ENCODE measurements at places on chromosomes 4 and X.

DNA sequence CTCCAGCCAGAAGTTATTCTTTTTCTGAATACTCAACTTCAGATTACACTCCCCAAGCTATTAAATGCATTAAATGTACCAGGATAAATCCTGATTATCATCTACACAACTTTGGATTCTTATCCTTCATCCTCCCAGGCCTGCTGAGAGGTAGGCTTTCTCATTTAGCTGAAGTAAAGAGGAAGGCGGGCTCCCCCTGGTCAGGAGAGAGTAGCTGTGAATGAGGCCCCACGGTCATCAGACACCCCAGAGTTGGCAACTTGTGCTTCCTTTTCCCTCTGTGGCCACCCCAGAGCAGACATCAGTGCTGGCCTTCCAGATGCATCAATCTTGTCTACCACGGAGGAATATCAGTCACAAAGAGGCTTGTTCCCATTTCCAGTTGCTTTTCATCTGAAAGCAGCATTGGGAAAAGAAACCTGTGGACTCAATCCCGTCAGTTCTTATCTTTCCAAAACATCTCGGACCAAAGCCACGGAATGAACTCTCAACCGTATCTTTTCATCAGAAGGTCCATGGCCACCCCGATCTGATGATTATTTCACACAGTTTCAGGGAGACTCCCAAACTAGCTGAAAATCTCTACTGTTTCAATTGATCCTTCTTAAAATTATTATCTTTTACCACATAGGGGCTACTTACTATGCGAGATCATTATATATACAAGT lies 79.2 kb downstream of the FBXO8 start:
- DNase-seq = no peak

- DNase-seq = no peak
Observed at GRCh38 chr4:4721636-4722035, 137.8 kb upstream of the MSX1 start.

DNA sequence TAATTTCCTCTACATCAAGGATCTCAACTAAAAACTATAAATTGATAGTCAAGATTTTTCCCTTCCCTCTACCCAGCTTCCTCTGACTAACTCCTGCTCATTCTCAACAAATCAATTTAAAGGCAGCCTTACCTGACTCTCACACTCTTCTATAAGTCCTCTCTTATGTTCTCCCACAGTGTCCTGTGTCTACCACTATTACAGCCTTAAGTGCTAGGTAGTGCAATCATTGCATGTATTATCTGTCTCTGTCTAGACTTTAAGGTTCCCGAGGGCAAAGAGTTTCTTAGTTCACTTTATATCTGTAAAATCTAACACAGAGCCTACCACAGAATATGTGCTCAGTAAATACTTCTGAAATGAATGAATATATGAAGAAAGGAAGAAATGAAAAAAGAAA lies 123.7 kb downstream of the BTC start:
- no peak for DNase-seq

DNA sequence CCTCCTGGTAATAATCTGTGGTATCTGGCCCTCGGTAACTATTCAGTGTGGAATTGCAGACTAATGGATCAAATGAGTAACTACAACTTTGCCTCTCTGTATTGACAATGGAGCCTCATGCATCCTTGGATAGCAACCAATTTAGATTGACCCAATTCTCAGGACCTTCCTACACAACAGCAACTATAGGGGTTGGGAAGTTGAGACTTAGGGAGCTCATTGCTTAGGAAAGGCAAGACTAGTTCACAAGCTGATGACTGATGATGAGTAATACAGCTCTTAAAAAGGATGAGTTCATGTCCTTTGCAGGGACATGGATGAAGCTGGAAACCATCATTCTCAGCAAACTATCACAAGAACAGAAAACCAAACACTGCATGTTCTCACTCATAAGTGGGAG lies 47.5 kb upstream of the KLHL13 start:
- no peak for DNase-seq

- DNase-seq = no peak
Observed at GRCh38 chr4:101711590-101712260, 78.8 kb upstream of the BANK1 start.

GRCh38 chrX:43717161-43717560 lies 61.1 kb downstream of the MAOA start:
- DNase-seq = no peak

DNA sequence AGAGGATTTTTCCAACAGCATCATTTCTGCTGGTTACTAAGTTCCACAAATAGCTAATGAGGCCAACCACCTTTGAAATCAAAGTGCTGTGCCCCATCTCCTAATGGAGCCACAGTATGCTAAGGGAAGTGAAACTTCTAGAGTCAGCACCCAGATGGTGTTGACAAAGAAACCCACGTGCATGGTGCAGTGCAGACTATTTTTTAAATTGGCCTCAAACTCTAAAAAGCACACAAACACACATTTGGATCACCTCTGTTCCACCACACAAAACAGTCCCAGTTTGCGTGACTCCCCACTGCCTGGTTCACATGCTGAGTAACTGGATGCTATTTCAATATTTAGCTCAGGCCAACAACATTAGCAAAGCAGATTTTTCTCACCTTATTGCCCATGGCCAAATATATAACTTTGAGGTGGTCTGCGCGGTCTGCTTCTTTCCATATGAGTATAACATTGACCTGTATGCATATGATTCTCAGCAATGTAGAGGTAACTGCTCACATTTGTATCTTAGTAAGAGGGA lies 69.9 kb downstream of the AMELX start:
- no peak for DNase-seq

DNA sequence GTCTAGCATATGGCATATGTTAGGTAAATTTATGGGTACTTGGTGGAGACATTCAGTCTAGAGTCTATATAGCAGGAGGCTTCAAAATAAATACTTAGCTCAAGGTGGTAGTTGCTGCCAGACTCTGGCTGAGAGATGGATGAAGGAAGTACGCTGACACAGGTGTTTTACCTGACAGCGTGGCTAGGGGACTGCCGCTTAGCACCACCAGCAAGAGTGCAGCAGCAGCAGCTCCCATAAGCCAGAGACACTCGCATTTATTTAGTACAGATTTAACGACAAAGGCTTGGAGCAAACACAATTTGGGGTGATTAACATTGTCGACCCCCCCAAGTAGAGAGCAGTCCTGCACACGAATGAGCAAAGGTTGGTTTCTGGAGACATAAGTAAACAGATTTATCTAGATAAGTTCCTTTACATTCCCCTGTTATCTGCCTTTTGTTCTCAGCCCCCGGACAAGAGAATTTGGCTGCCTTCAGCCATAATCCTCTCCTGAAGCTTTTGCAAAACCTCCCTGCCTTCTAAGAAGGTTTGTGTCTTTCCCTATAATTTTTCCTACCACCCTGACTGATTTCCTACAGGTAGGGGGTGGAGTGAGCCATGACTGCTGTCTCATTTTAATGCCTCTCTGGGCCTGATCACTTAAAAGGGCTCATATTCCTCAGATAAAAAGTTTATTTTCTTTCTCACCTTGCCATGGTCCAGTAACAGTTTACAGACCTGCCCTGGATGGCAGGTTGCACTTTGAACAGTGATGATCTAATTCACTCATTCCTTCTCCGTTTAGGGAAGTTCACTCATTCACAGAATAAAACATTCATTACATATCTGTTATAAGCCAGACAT lies 64.6 kb downstream of the RHOH start:
- DNase-seq = no peak

- no peak for DNase-seq
Observed at GRCh38 chr4:39312816-39313215, 53.3 kb downstream of the RFC1 start.

- no peak for DNase-seq
Observed at GRCh38 chrX:13750812-13751211, 16.3 kb downstream of the OFD1 start.

- DNase-seq = no peak
Observed at GRCh38 chr4:1201851-1202525, 29.6 kb upstream of the SPON2 start.

- DNase-seq = no peak
Observed at GRCh38 chr4:7159923-7160322, 32.4 kb upstream of the SORCS2 start.

DNA sequence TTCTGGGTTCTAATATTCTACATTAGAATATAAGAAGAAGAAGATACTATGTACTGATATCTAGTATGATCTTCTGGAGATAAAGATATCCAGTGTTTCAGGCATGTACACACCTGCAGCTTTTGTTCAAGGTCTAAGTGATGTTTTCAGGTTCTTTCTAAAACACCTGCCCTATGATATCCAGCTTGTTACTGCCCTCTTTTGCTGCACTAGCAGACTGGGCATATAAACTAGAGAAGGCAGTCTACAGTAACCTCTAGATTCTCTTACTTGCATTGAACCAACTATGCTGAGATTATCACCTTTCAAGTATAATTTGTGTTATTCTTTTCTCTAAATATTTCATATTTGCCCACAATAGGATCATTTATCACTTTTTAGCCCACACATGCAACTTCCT lies 1.9 kb upstream of the FRYL start:
- DNase-seq = no peak

Data from AG04449 (cell line).